LHCN-M2 (cell line): ENCODE measurements at places on chromosomes 6 and 20.
A peak's percentile ranks its signal among the peaks of the same experiment; 100 is the strongest.

DNA sequence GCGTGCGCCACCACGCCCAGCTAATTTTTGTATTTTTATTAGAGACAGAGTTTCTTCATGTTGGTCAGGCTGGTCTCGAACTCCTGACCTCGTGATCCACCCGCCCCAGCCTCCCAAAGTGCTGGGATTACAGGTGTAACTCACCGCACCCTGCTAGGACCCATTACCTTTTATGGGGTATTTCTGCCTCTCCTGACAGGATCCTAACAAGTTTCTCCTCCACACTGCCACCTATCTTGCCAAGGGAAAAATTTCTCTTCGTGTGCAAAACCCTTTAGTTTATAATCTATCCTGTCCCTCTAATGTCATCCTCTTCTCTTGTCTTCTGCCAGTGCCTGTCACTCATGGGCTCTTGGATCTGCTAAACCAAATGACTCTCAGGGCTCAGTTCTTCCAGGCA is 1.9 kb downstream of the STMND1 start:
- DNase-seq: no peak

- DNase-seq: no peak
These were observed 1.2 kb downstream of the DNMT3B start for GRCh38 chr20:32763202-32764004.

DNA sequence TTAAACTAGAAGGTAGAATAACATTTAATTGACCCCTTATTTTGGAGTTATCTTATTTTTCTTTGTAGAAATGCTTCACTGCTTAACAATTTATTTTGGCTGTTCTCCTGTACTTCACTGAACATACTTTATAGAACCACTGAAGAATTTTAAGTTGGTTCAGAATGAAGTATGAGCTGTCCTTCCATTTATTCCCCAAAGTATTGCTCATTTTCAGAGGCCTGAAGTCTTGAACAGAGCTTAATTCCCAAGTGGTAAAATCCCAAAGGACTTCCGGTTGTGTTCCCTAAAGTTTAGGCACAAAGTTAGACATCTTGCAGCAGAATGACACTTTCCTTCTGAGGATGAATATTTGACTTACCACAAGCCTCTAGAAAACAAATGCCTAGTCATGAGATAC is 233.3 kb downstream of the TINAG start:
- peak; percentile 14 for DNase-seq

GRCh38 chr20:25289886-25290597 is 42.2 kb downstream of the PYGB start:
- DNase-seq: no peak

GRCh38 chr6:35247642-35248231 is 11.8 kb upstream of the ZNF76 start:
- no peak for DNase-seq

- DNase-seq: no peak
These were observed 77.6 kb upstream of the FUCA2 start for GRCh38 chr6:143589162-143589561.

DNA sequence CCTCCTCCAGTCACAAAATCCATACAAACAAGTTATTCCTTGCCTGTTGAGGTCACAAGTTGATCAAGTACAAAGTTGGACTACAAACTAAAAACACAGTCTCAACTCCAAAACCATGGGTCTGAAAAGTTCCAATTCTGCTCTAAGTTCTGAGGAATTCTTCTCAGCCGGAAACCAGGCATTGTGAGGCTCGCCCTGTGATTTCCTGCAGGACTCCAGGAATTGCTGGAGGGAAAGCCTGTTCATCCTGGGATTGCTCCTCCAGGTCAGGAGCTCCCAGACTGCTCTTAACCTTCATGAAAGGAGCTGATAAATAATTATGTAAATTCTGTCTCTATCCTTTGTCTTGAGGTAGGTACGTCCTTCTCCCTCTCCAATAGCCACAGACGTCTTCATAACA is 8.5 kb downstream of the TRAM2 start:
- DNase-seq: no peak

DNA sequence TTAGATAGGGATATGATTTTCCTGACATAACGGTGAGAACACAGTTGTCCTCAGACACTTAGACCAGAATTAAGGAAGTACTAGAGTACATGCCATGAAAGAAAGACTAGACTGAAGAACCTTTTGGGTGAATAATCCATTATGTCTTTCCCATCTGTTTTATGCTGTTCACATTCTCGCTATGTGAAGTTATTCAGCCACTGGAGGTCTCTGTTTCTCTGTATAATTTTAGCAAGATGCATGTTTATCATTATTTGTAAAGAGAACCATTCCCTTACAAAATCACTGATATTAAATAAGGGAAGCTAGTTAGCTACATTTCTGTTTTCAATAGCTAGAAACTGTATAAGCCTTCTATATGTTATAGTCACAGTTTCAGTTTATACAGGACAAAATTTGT is 391.9 kb downstream of the CD109 start:
- peak; percentile 19 for DNase-seq

DNA sequence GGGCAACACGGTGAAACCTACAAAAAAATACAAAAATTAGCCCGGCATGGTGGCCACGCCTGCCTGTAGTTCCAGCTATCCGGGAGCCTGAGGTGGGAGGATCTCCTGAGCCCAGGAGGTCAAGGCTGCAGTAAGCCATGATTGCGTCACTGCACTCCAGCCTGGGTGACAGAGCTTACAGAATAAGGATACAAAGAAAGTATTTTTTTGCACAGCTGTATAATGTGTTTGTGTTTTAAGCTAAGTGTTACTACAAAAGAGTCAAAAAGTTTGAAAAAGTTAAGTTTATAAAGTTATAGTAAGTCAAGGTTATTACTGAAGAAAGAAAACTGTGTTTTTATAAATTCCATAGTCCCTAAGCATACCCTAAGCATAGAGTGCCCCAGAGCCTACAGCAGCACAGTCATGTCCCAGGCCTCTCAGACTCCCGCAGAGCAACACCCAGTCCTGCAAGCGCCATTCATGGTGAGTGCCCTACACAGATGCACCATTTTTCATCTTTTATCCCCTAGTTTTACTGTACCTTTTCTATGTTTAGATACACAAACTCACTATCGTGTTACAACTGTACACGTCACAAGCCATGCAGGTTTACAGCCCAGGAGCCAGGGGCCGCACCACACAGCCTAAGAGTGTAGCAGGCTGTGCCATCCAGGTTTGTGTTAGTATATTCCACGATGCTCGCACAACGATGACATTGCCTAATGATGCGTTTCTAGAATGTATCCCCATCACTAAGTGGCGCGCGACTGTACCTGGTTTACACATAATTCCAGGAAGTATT is 22.4 kb downstream of the TAF4 start:
- peak; percentile 8 for DNase-seq

- no peak for DNase-seq
These were observed 11.0 kb downstream of the MMP24 start for GRCh38 chr20:35237486-35237885.

- DNase-seq: peak; percentile 92
These were observed 61.8 kb downstream of the RPP40 start for GRCh38 chr6:4941782-4942672.

DNA sequence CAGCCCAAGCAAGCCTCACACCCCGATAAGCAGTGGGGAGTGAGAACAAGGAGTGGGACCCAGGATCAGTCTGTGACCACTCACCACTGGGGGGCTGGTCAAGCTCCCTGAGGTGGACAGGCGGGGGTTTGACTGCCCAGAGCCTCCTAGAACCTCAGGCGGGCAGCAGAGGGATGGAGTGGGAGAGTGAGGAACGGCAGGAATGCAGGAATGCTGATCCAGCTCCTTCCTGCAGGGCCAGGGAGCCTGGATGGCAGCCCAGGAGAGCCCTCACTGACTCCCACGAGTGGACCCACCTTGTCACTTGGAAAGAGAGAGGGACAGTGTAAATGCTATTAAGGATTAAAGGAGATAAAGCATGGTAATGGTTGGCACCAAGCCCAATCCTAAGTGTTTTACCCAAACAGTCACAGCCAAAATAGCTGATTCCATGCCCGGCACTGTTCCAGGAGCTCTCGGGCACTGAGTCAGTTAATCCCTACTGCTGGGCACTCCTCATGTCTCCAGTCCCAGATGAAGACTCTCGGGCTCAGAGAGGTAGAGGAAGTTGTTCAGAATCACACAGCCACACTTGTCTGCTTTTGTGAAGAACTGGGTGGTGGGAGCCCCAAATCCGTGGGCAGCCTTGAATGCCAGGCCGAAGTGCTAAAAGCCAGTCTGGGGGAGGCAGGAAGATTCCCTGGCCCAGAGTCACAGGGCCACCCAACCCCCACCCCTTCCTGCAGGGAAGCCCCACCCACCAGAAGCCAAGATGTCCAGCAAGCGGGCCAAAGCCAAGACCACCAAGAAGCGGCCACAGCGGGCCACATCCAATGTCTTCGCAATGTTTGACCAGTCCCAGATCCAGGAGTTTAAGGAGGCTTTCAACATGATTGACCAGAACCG is 3.1 kb downstream of the MYL9 start:
- DNase-seq: peak; percentile 84

DNA sequence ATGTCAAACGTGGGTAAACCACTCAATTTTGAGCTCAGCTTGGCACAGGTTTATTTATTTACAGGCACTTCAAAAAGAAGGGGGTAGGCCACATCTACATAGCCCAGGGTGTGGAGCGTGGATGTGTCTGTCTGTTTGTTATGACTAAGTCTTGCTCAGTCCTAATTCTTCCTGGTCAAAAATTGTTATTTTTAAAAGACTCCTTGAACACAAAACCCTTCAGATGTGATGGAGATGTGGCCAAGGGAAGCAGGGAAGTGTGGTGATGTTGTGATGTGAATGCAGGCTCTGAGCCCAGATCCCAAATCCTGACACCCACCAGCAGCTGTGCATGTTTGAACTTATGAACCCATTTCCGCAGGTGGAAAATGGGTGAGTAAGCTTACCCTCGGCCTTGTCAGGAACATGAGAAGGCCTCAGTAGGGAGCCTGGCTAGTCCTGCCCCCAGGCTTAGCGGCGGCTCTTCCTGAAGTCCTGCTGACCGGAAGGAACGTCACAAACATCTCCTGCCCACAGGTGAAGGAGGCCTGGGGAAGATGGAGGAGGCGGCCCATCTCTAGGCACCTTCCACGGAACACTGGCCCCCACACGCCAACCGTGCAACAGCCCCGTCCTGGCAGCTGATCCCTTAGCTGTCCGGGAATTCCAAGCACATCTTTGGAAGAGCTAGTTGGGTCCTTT is 119.7 kb downstream of the MYLK4 start:
- peak; percentile 64 for DNase-seq

- DNase-seq: peak; percentile 22
These were observed 250.9 kb upstream of the RREB1 start for GRCh38 chr6:6856538-6857523.
